ENCODE measurements at places on chromosomes 1 and 21.
A peak's percentile ranks its signal among the peaks of the same experiment; 100 is the strongest.

DNA sequence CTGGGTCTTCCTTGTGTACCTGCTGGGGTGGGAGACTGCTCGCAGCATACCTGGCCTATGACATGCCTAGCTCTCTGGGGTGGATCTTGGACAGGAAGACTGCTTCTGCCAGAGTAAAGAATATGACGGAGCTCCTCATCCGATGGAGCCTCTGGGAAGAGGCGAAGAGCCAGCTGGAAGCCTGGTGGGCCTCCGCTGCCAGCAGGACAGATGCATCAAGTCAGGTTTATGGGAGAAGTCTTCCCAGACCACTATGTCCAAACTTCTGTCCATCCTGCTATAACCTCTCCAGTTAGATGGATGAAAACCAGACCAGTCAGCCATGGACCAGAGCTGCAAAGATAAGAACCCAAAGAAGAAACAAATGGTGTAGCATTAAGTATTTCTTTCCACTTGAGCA is 27.7 kb upstream of the NGF start:
- no peak for DNase-seq

DNA sequence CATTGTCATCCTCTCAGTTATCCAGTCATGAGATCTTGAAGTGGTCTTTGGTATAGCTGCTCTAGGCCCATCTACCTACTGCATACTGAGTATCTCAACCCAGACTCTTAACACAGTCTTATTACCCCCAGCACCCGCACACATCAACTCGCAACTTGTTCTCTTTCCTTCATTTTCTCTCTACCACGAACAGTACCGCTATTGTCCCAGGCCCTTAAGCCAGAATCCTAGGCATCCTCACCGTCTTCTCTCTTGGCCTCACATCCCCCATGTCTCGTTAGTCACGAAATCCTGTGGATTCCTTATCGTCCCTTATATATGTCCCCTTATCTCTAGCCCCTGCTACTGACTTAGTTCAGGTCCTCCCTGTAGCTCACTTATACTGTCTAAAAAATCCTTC is 126.4 kb downstream of the TMEM53 start:
- no peak for DNase-seq

- no peak for DNase-seq
These were observed 14.0 kb upstream of the HLCS start for GRCh38 chr21:36980280-36981048.

GRCh38 chr1:25862785-25863485 is 3.7 kb upstream of the AUNIP start:
- no peak for DNase-seq

DNA sequence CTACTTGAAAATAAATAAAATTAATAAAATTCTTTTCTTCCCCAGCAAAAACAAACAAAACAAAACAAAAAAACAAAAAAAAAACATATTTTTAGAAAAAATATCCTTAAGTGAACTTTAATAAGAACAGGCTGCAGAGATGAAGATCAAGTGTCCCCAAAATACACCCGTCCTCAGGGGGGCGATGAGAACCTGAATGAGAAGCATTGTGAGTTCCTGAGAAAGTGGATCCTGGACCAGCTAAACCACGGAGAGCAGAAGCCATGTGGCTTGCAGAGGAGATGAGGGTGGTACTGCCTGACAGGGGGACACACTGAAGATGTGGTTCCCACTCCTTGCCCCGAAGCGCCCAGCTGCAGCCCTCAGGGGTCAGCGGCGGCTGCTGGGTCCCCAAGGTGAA is 89.3 kb downstream of the ITPKB start:
- peak; percentile 64 for DNase-seq

- DNase-seq = no peak
These were observed 34.4 kb downstream of the ZSWIM5 start for GRCh38 chr1:45172005-45172404.

- no peak for DNase-seq
These were observed 12.5 kb downstream of the PIP5K1A start for GRCh38 chr1:151210830-151211229.

- DNase-seq = no peak
These were observed 152.3 kb downstream of the DMRTA2 start for GRCh38 chr1:50270926-50271325.

- DNase-seq = no peak
These were observed 4.8 kb downstream of the DIPK1A start for GRCh38 chr1:92956254-92957029.

DNA sequence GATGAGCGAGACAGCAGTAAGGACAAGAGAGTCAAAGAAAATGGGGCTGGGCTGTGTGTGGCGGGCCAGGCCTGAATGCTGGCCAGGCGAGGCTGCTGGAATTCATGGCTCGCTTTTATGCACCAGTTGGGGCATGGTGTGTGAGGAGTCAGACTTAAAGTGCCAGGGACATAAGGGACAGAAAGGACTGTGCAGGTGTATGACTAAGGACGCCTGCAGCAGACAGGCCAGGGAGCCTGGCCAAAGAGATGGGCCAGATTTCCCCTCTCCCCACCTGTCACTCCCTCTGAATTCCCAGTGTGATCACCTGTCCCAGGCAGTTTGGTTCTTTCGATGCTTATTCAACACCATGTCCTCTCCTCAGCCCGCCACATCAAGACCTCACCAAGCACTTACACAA is 16.9 kb upstream of the SMIM12 start:
- DNase-seq = no peak

GRCh38 chr1:196438329-196438728 is 169.9 kb downstream of the KCNT2 start:
- no peak for DNase-seq

- no peak for DNase-seq
These were observed 20.4 kb upstream of the OR6N2 start for GRCh38 chr1:158801396-158801795.

DNA sequence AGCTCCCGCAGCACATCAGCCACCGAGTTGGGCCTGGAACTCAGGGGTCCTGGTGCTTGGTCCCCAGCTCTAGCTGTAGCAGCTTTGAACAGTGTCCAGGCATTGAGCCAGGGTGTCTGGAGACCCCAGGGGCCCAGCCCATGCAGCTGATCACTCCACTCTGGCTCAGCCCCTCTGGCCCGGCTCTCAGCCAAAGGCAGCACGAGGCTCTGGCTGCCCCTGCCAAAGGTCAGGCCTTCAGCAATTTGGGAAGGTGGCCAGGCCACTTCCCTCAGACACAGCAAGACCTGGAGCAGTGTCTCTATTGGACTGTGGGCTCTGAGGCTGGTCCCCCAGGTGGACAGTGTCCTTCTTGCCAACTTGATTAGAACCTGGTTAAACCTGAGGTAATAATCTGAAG is 34.4 kb upstream of the RNF19B start:
- no peak for DNase-seq

GRCh38 chr1:113616156-113616555 is 143.1 kb downstream of the PHTF1 start:
- DNase-seq = no peak

DNA sequence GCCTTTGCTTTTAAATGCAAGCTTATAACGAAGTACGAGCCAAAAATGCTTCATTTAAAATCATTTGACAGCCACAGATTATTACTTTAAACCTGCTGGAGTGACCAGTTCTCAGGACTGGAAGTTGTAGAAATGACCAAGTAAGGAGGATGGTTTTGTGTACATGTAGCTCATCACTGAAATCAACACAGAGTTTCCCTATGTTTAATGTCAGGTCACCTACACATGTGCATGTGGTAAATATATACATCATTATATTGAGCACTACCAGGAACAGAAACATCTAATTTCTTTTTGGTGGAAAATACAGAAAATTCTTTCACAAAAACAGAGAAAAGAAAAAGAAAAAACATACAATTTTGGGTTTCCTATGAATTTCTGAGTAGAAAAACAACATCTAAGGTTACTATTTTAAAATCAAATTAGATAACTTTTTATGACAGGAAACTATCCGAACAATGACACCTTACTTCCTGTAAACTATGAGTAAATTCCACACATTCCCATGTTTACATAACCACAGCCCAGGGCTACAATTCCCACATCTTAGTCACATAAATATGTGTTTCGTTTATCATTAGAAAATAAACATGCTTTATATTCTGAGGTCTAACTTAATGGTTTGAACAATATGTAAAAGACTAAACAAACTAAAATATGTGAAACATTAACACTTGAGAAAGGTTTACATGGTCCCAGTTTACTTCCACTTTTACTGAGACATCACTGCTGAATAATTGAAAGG is 73.6 kb downstream of the ZNF281 start:
- DNase-seq = no peak

- DNase-seq = no peak
These were observed 749 bp downstream of the EXOSC10 start for GRCh38 chr1:11098931-11099309.

GRCh38 chr1:243455760-243456651 is 200.2 kb downstream of the SDCCAG8 start:
- DNase-seq = no peak

- no peak for DNase-seq
These were observed 82.2 kb downstream of the FBXO2 start for GRCh38 chr1:11571906-11572616.

- DNase-seq = no peak
These were observed 41.1 kb downstream of the RGS21 start for GRCh38 chr1:192357924-192358323.

GRCh38 chr1:228308628-228309325 is 97.9 kb downstream of the TRIM11 start:
- no peak for DNase-seq

GRCh38 chr1:55065648-55066047 is 26.3 kb downstream of the PCSK9 start:
- no peak for DNase-seq

GRCh38 chr1:216896146-216896545 is 172.9 kb upstream of the ESRRG start:
- DNase-seq = no peak

DNA sequence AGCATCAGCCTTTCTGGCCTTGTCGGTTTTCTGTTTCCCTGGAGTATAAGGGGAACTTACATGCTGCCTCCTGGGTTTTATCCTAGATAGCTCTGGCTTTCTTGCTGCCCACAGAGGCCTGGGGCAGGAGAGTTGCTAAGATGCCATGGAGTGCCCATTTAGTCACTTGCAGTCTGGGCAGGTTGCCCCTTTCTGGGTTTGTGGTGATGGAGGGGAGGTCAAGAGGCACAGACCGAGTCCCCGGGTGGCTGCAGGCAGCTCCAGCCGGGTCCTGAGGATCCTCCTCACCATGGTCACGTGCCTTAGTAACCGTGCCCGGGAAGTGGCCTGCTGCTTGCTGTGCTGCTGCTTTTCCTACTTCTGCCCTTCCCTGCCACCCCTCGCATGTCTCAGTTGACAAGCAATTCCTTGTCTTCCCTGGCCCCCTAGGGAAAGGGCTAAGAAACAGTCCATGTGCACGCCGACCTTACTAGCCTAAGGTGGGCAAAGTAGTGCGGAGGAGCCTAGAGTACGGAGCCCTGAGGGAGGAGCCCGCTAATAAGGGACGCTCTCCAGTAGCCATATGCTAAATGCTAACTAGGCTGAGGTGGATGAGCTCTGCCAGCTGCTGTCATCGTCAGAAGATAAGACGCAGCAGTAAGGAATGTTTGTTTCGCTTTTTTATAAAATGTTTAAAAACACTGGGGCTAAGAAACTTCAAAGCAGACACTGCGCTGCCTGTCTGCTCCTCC is 34.8 kb downstream of the CLCA1 start:
- no peak for DNase-seq
